Fibroblast of lung (primary cell): ENCODE measurements at places on chromosomes 1 and 21. TPM values are rescaled to one million over a fixed set of nuclear protein-coding genes. Genes with fewer than 3 reads are reported as not detected.

Gene LRRC47
- 25.1 and 26.7 TPM in 2 replicates for total RNA-seq

Gene SLC25A34
- total RNA-seq = 0.77 and 0.83 TPM in 2 replicates

Gene EVA1B
- 199 and 248 TPM in 2 replicates for total RNA-seq

Gene FCRL2
- not detected in 2 replicates for total RNA-seq

Gene CREB3L4
- 6.4 and 8.2 TPM in 2 replicates for total RNA-seq

Gene FCRLA
- total RNA-seq = under 0.01 and 0.17 TPM in 2 replicates

Gene WDR64
- total RNA-seq = not detected in 2 replicates

Gene LENEP
- 0.26 TPM in 1 of 2 replicates, not detected in the other for total RNA-seq

Gene GRIK1
- total RNA-seq = not detected in 2 replicates

Gene MPL
- total RNA-seq = not detected in 2 replicates

Gene RC3H1
- total RNA-seq = 12.8 and 17.5 TPM in 2 replicates

Gene SPRR1A
- total RNA-seq = not detected in 2 replicates

Gene GAS5
- total RNA-seq = 502 and 1,016 TPM in 2 replicates

Gene TMEM269
- total RNA-seq = 0.17 TPM in 1 of 2 replicates, not detected in the other

Gene BRINP2
- under 0.01 and 0.26 TPM in 2 replicates for total RNA-seq

Gene ERG
- under 0.01 and 0.26 TPM in 2 replicates for total RNA-seq

Gene LCE1D
- total RNA-seq = not detected in 2 replicates

Gene HUNK
- total RNA-seq = under 0.01 and 0.33 TPM in 2 replicates

Gene PEX11B
- 21.1 and 28.2 TPM in 2 replicates for total RNA-seq

Gene C1orf94
- total RNA-seq = under 0.01 and 0.26 TPM in 2 replicates

Gene ZC3H11A
- 87.6 and 98.6 TPM in 2 replicates for total RNA-seq
